ENCODE measurements at places on chromosomes 5 and 9. TPM values are rescaled to one million over a fixed set of nuclear protein-coding genes. Genes with fewer than 3 reads are reported as not detected.

CDX1 gene
- 0.09 TPM for total RNA-seq

IL13 gene
- not detected for total RNA-seq

ECM2 gene
- not detected for total RNA-seq

CMBL gene
- 34.0 TPM for total RNA-seq

SQSTM1 gene
- total RNA-seq, result 86.5 TPM

All from WTC11 (cell line).